ENCODE measurements at places on chromosomes 4 and X. TPM values are rescaled to one million over a fixed set of nuclear protein-coding genes. Genes with fewer than 3 reads are reported as not detected.

DNA sequence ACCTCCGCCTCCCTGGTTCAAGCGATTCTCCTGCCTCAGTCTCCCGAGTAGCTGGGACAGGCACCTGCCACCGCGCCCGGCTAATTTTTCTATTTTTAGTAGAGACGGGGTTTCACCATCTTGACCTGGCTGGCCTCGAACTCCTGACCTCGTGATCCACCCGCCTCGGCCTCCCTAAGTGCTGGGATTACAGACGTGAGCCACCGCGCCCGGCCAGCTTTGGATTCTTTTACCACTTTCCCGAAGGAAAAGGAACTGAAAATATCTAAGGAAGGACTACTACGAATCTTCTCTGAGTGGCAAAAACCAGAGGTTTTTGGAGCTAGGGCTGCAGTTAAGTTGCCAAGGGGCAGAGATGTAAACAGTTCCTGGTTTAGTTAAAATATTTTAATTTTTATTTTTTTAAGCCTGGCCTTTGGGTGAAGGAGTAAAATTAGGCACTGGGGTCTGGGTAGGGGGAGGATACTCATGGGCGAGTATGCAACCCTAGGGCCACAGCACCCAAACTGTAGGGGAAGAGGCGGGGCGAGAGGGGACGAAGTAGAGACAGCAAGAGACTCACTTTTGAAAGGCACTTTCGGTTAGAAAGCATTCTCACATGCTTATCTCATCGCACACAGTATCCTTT, 525 bp upstream of the CISD2 start:
- peak overlapping the region; percentile 83 for H3K4me3 ChIP-seq
- DNase-seq, result no peak
- no peaks in the 10 kb centered on the region for H3K36me3 ChIP-seq

DNA sequence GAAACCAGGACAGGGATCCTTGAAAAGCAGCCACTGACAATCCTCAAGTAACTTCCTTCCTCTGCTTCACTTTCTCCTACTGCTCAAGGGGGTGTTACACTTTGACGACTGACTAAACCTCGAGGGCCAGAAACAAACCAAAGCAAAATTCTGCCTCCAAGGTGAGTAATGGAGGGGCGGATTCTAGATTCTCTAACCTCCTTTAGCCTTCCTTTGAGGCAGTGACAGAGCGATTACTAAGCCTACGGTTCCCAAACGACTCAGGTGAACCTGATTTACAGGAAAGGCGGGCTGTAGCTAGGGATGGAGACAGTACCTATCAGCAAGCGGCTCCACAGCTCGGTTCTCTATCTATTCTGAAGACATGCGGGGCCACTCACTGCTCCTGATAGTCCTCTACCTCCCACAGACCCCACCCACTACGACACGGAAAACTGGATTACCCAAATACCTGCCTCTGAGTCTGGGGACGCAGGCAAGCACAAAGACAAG, 487 bp downstream of the TBCK start:
- peaks cover 42% of the 10 kb centered on the region for H3K4me1 ChIP-seq
- no peaks in the 10 kb centered on the region for H3K36me3 ChIP-seq
- no peak for DNase-seq
- H3K4me3 ChIP-seq, result no peak overlapping the region
- H3K27me3 ChIP-seq, result no peaks in the 10 kb centered on the region

- H3K36me3 ChIP-seq, result no peaks in the 10 kb centered on the region
- DNase-seq, result no peak
- no peaks in the 10 kb centered on the region for H3K4me1 ChIP-seq
- H3K27ac ChIP-seq, result no peak overlapping the region
- no peak overlapping the region for H3K4me3 ChIP-seq
Measured at GRCh38 chrX:136961594-136962135, 72.1 kb downstream of the GPR101 start.

- H3K4me3 ChIP-seq, result no peak overlapping the region
- H3K36me3 ChIP-seq, result peaks cover 12% of the 10 kb centered on the region
- H3K27me3 ChIP-seq, result peaks cover 5% of the 10 kb centered on the region
- H3K27ac ChIP-seq, result no peak overlapping the region
- H3K4me1 ChIP-seq, result peaks cover 9% of the 10 kb centered on the region
- DNase-seq, result no peak
Measured at GRCh38 chr4:78310740-78311115, 240.8 kb upstream of the ANXA3 start.

DNA sequence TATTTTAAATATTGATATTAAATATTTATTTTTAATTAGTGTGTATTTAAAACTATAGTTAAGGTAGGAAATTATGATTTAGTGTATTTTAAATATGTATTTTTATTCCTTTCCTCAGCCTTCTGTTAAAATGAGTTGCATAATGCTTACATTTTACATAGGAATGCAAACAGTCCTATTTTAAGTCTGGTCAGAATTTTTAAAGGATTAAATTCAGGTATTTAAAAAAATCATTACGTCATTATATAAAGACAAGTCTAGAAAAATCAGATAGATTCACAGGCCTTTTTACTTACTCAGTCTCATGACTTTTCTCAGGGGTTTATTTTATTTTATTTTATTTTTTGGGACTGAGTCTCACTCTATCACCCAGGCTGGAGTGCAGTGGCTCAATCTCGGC, 50.4 kb upstream of the RPA4 start:
- H3K4me1 ChIP-seq, result peaks cover 16% of the 10 kb centered on the region
- H3K4me3 ChIP-seq, result no peak overlapping the region
- DNase-seq, result no peak
- no peaks in the 10 kb centered on the region for H3K27me3 ChIP-seq
- H3K27ac ChIP-seq, result peak overlapping the region; percentile 71
- no peaks in the 10 kb centered on the region for H3K36me3 ChIP-seq

DNA sequence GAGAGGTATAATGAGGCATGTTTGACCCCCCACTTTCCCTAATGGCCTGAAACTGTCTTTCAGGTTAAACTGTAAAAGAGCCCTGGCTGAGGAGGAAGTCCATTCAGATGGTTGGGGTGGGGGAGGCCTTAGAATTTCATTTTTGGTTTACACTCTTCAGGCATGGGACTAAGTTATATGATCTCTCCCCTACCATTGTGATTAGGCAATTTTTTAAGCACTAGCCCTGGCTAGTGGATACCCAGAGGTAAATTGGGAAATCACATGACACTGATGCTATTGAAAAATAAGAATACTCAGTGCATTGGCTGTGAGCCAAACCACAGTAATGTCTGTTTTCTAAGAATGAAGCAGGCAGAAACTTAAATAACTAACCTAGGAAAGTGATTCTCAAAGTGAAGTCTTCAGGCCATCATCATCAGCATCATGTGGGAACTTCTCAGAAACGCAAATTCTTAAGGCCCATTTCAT, 149.7 kb downstream of the RRAGB start:
- H3K4me3 ChIP-seq, result no peak overlapping the region
- H3K36me3 ChIP-seq, result no peaks in the 10 kb centered on the region
- no peak overlapping the region for H3K27ac ChIP-seq
- no peaks in the 10 kb centered on the region for H3K27me3 ChIP-seq
- DNase-seq, result no peak

GRCh38 chr4:83548151-83548905, 12.4 kb downstream of the GPAT3 start:
- H3K4me1 ChIP-seq, result peaks cover 3% of the 10 kb centered on the region
- H3K36me3 ChIP-seq, result no peaks in the 10 kb centered on the region
- no peak overlapping the region for H3K27ac ChIP-seq
- no peak for DNase-seq
- no peak overlapping the region for H3K4me3 ChIP-seq

- no peak for DNase-seq
- H3K4me3 ChIP-seq, result no peak overlapping the region
- no peaks in the 10 kb centered on the region for H3K27me3 ChIP-seq
- H3K4me1 ChIP-seq, result peaks cover 44% of the 10 kb centered on the region
- peaks cover 6% of the 10 kb centered on the region for H3K36me3 ChIP-seq
- H3K27ac ChIP-seq, result peak overlapping the region; percentile 98
Measured at GRCh38 chr4:119025420-119025819, 110.2 kb upstream of the MYOZ2 start.

GRCh38 chrX:11111947-11112346, 815 bp downstream of the HCCS start:
- peak overlapping the region; percentile 94 for H3K27ac ChIP-seq
- H3K27me3 ChIP-seq, result no peaks in the 10 kb centered on the region

DNA sequence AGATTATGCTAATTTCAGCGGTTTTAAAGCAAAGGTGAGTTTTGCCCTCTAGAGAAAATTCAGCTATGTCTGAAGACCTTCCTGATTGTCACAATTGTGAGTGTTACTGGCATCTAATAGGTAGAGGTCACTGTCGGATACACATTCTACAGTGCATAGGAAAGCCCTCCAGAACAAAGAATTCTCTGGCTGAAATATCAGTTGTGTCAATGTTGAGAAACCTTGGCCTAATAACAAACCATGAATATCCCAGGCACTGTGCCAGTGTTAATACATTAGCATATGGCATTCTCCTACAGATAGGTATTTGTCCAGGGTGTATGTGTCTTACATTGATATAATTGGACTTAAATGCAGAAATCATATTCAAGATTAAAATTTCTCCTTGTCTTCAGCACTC, 294.3 kb downstream of the FSTL5 start:
- no peak overlapping the region for H3K27ac ChIP-seq
- peaks cover 9% of the 10 kb centered on the region for H3K27me3 ChIP-seq
- H3K36me3 ChIP-seq, result no peaks in the 10 kb centered on the region
- no peak overlapping the region for H3K4me3 ChIP-seq
- DNase-seq, result no peak

- no peaks in the 10 kb centered on the region for H3K27me3 ChIP-seq
- peak overlapping the region; percentile 86 for H3K27ac ChIP-seq
- no peak overlapping the region for H3K4me3 ChIP-seq
Measured at GRCh38 chr4:142350871-142351270, 495.2 kb downstream of the INPP4B start.

DNA sequence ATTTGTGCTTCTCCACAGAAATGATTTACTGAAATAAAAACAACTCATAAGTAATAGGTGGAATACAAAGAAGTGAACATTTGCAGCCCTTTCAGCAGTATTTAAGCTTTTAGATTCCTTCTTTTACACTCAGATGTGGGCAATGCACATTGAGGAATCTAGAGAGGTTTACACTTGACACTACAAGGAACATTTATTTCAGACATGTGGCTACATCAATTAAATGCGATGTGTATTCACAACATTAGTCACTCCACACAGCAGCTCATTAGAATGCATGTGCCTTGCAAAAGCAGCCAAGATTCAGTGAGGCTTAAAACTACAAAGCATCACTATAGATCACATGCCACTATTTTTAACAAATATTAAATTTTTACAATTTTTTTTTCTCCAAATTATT, 480.7 kb downstream of the INPP4B start:
- no peak overlapping the region for H3K27ac ChIP-seq
- H3K4me3 ChIP-seq, result no peak overlapping the region
- no peaks in the 10 kb centered on the region for H3K27me3 ChIP-seq
- peaks cover 4% of the 10 kb centered on the region for H3K36me3 ChIP-seq
- DNase-seq, result no peak
- H3K4me1 ChIP-seq, result peaks cover 55% of the 10 kb centered on the region

DNA sequence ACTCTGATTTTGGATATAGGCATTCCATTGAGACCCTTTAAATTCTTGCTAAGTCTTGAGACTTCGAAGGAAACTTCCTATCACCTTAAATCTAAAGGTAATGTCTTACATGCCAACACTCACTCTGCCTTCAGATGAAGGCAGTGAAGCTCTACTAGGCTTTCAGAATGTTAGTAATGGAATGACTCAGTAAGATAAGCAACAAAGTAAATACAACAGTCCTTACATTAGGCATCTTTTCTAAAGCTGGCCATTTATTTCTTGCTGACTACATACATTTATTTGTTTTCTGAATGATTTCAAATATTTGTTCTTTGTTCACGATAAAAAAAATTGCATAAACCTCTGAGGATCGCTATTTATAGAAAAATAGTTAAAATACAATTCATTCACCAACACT, 43.5 kb downstream of the ASIC5 start:
- no peak for DNase-seq
- H3K4me1 ChIP-seq, result peaks cover 20% of the 10 kb centered on the region
- H3K27ac ChIP-seq, result no peak overlapping the region
- H3K4me3 ChIP-seq, result no peak overlapping the region

DNA sequence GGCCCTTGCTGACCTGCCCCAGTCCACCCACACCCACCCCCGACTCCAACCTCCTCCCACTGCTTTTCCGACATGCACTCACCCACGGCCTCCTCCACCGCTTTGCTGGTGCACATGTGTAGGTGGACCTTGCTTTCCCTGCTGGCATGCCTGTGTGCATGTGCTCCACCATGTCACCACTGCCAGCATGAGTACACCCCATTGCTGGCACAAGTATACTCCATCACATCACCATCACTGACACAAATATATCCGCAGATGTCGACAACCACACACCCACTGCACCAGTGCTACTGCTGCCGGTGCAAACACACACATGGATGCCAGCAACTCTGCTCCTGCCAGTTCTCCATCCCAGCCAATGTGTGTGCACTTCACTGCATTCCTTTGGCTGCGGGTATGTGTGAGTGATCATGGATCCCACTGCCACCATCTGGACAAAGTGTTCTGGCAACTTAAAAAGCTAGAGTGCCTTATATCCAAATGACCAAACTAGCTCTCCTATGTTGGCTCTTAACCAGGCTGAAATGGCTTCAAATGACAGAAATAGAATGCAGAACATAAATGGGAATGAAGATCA, 1072.3 kb downstream of the RAPGEF2 start:
- peaks cover 17% of the 10 kb centered on the region for H3K4me1 ChIP-seq
- H3K27ac ChIP-seq, result no peak overlapping the region
- no peak overlapping the region for H3K4me3 ChIP-seq
- H3K27me3 ChIP-seq, result no peaks in the 10 kb centered on the region

- no peaks in the 10 kb centered on the region for H3K27me3 ChIP-seq
- H3K36me3 ChIP-seq, result peaks cover 2% of the 10 kb centered on the region
Measured at GRCh38 chrX:53188763-53189162, 36.2 kb downstream of the KDM5C start.

DNA sequence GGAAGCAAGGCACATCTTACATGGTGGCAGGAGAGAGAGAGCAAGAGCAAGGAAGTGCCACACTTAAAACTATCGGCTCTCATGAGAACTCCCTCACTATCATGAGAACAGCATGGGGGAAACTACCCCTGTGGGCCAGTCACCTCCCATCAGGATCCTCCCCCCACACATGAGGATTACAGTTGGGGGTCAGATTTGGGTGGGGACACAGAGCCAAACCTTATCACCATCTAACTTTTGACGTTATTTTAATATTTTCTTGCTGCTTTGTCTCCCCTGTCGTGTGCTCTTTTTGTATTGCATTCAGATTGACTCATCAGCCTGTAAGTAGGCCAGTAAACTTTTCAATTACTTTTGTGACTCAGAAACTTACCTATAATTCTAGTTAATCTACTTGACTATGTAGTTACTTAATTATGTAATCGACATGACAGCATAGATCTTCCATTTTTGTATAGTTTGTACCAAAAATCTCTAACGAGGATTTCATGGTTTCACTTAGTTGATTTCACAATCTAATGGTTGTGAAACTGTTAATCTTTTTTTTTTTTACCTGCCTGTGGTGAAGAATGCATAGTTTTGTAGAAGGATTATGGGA, 18.3 kb downstream of the STIM2 start:
- no peak overlapping the region for H3K4me3 ChIP-seq
- H3K36me3 ChIP-seq, result no peaks in the 10 kb centered on the region
- H3K4me1 ChIP-seq, result no peaks in the 10 kb centered on the region

AVPR2 gene
- not detected for total RNA-seq

FAAH2 gene
- 1.2 TPM for total RNA-seq

NXF2B gene
- not detected for total RNA-seq

WNK3 gene
- total RNA-seq, result 5.7 TPM
